ENCODE measurements at places on chromosomes 2 and 18.

- DNase-seq: no peak
These were observed 5.6 kb upstream of the SGPP2 start for GRCh38 chr2:222418739-222419138.

GRCh38 chr2:61178603-61179545 lies 16.9 kb downstream of the C2orf74 start:
- no peak for DNase-seq

- DNase-seq: no peak
These were observed 5.3 kb downstream of the ADCY3 start for GRCh38 chr2:24914713-24915112.

DNA sequence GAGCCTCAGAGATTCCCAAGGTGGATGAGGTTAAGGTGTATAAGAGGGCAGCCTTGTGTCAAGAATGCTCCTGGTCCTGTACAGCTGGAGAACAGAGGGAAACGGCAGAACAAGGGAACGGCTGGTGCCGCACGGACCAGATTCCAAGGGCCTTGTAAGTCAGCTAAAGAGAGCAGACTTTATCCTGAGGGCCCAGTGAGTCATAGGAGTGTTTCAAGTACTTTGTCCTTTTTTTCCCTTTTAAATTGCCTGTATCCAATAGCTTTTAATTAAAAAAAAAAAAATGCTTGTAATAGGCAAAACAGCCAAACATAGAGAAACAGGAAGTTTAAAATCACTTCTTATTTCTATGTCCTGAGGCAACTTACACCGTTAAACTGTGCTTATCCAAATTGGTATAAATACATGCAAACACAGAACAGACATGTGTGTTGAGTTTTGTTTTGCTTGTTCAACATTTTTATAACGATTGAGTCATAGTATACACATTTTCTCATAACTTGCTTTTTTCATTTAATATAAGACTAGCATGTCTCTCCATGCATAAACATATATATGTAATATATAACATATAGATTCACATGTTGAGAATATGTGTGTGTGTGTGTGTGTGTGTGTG lies 42.1 kb upstream of the EVA1A start:
- no peak for DNase-seq

DNA sequence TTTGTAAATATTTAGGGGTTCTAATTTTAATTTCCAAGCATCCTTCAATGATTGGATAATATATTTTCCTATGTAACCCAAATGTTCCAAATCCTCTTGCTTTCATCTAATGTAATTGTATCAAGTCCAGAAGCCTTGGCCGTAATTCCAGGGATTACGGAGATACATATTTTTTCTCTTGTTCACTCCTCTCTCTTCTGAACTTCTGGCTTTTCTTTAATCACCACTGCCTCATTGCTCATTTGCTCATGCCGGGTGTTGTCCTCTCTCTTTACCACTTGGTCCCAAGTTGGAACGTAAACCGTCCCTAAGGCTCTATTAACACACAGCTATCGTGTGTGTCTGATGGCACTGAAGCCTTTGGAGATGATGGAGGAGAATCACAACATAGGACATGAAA lies 188.7 kb upstream of the COL3A1 start:
- no peak for DNase-seq

DNA sequence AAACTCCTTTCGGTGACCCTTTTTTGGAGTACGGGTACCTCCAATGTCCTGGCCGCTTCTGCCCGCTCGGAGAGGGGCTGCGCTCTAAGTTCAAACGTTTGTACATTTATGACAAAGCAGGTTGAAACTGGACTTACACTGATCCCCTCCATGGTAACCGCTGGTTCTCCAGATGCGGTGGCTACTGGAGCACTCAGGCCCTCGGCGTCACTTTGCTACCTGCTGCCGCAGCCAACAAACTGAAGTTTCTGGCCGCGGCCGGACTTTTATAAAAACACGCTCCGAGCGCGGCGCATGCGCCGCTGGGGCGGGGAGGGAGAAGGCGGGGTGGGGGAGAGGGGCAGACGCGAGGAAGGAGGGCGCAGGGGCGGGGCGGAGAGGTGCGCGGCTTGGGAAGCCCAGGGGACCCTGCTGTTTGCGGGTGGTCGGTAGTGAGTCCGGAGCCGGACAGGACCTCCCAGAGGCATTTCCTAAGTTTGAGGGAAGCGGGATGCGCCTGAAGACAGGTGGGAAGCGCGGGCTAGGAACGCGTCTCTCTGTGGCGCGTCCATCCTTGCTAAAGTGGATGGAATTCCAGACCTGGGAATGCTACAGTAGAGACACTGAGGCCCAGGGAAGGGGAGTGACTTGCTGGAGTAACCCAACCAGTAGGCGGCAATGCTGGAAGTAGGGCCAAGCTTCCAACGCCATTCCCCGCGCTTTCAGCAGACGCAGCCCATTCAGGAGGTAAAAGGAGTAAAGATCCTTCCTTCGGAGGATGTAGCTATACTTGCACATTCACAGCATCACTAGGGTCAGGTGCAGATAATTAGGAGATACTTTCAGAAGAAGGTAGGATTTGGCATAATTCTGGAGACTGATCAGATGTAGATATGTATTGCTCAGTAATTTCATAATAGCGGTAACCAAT lies at the start of gene CXCR4:
CXCR4 (minus strand) TSS at position 241 of the 910 bp plus-strand sequence; CDS start at position 152, 89 bp downstream.
- peak; percentile 78 for DNase-seq

GRCh38 chr2:28613633-28614501 lies 118.0 kb downstream of the PLB1 start:
- DNase-seq: no peak

- no peak for DNase-seq
These were observed 5.7 kb downstream of the OTX1 start for GRCh38 chr2:63056107-63057050.

- no peak for DNase-seq
These were observed 101.4 kb upstream of the ATP5MC3 start for GRCh38 chr2:175282886-175283285.

DNA sequence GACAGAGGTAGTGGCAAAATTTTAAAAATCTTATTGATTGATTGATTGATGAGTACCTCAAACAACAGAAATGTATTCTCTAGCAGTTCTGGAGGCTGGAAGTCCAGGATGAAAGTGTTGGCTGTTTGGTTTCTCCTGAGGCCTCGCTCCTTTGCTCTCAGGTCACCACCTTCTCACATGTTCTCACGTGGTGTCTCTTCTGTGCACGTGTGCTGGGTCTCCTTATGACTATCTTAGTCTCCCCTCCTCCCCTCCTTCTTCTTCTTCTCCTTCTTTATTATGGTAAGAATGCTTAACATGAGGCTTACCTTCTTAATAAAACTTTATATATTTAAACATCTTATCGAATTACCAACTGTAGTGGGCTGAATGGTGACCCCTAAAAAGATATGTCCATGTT lies 446.0 kb upstream of the SPHKAP start:
- DNase-seq: no peak

DNA sequence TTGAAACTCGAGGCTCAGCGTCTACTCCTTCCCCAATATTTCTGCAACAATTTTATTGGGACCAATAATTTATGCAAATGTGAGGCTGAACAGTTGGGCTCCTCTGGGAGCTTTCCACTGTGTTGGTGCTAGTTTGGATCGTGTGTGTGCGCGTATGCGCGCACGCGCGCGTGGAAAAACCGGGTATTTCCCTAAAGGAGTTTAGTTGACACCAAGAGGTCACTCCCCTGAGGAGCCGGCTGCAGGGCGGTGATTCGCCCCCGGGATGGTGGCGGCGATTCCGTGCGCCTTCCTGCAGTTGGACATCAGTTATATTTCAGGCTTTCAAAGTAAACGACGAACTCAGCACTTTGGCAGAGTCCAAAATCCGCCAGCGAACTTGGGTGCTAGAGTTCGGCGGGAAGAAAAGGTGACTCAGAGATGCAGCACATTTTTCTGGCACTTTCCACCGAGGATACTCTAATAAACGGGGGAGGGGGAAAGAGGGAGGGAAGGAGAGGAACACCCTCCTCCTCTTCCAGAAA lies 186.5 kb upstream of the FANCL start:
- no peak for DNase-seq

GRCh38 chr2:55452879-55453278 lies 33.2 kb upstream of the CCDC88A start:
- no peak for DNase-seq

DNA sequence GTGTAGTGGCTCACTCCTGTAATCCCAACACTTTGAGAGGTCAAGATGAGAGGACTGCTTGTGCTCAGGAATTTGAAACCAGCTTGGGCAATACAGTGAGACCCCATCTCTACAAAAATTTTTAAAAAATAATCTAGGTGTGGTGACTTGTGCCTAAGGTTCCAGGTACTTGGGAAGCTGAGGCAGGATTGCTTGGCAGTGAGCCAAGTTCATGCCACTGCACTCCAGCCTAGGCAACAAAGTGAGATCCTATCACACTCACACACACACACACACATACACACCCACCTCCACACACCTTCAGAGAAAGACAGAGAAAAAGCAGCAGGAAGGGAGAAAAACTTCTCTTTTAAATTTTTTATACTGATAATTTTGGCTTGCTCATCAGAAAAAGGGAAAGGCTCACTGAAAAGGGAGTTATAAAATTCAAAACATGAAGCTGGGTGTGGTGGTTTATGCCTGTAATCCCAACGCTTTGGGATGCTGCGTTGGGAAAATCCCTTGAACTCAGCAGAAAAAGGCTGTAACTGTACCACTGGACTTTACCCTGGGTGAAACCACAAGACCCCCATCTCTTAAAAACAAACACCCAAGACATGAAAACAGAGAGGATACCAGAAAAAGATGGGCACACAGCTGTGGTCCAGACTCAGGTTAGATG lies 25.7 kb downstream of the FAM168B start:
- no peak for DNase-seq

- DNase-seq: no peak
These were observed 325.8 kb upstream of the SPHKAP start for GRCh38 chr2:228507231-228507824.

GRCh38 chr2:121529439-121530211 lies 1.1 kb upstream of the RNU4ATAC start:
- DNase-seq: peak; percentile 4

DNA sequence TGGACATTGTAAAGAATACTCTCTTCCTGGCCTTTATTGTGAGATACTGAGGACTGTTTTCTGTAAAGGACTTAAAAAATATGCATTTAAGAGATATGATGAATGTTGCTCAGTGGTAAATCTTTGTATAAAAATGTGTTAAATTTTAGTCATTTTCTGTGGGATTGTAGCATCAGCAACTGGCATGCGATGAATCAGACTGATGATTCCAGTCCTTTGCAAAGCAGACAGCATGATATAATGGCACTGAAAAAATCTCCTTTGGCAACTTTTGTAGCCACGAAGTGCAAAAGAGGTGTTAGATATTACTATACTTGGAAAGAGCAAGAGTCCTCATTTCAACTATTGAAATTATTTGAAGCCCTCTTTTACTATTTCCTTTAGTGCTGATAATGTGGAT lies 678.7 kb downstream of the PLCL1 start:
- DNase-seq: no peak

DNA sequence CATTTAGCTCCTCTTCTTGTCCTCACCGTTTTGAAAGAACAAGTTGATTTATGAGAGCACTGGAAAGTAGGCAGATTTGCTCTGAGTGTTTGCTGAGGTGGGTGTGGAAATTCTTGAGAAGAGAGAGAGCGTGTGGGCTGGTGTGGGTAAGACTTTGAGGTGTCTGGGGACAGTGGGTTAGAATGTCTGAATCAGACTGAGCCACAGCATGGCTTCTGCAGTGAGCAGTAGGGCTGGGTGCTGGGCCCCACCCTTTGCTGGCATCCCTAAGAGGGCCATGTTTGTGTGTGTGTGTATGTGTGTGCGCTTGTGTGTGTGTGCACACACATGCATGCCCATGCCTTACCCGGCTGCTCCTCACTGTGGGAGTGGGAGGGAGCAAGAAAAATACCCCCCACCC lies 63.7 kb downstream of the COPS8 start:
- no peak for DNase-seq

- no peak for DNase-seq
These were observed 27.7 kb upstream of the TRAPPC8 start for GRCh38 chr18:31970617-31971016.

- DNase-seq: no peak
These were observed 47.1 kb upstream of the CCBE1 start for GRCh38 chr18:59744271-59744721.

DNA sequence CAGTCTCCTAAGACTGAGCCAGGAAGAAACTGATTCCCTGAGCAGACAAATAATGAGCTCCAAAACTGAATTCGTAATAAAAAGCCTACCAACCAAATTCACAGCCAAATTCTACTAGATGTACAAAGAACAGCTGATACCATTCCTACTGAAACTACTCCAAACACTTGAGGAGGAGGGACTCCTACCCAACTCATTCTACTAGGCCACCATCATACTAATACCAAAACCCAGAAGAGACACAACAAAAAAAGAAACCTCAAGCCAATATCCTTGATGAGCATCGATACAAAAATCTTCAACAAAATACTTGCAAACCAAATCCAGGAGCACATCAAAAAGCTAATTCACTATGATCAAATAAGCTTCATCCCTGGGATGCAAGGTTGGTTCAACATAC lies 20.0 kb downstream of the RNU4ATAC start:
- no peak for DNase-seq

- no peak for DNase-seq
These were observed 75.1 kb downstream of the BOLA3 start for GRCh38 chr2:74072565-74072964.

GRCh38 chr2:101500860-101501259 lies 25.9 kb upstream of the RFX8 start:
- DNase-seq: no peak

DNA sequence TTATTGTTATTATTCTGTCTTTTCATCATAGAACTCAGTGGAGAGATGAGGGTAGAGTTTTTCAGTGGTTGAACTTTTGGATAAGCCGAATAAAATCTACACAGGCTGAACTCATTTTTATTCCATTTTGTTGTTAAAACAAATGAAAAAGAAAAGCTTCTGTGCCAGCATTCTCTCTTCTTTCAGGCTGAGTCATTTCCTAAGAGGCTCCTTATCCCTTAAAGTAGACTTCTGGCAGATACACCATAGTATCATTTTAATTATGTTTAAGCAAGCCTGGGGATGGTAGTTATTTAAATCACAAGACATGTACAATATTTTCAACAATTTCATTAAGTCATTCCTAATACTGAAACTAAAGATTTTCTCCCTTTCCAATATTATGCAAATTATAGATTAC lies 1364.0 kb upstream of the NRXN1 start:
- DNase-seq: no peak

GRCh38 chr18:47737198-47737830 lies 193.1 kb downstream of the SMAD2 start:
- DNase-seq: no peak

- DNase-seq: no peak
These were observed 310.3 kb downstream of the NOL4 start for GRCh38 chr18:33914399-33914798.

- DNase-seq: no peak
These were observed 4.4 kb upstream of the GTF2A1L start for GRCh38 chr2:48613211-48613610.

Measured in GM18507 (cell line).